ENCODE measurements at places on chromosomes 4 and X.

- DNase-seq, result no peak
Measured at GRCh38 chrX:13750204-13750603, 15.7 kb downstream of the OFD1 start.

DNA sequence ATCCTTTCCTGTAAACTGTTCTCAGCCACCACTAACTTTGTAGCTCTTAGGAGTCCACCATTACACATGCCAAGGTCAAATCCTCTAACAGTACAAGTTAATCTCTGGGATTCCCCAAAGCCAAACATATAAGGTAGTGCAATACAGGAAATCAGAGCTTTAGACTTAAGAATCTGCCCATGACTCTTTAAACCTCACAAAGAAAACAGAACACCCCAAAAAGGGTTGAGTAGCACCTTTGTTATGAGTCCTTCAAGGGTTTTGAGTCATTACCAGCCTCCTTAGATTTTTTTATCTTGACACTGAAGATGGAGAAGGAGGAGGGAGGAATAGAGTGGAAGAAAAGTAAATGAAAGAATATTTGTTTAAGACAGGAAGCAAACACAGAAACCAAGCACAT, 243.9 kb upstream of the SPANXN1 start:
- no peak for DNase-seq

DNA sequence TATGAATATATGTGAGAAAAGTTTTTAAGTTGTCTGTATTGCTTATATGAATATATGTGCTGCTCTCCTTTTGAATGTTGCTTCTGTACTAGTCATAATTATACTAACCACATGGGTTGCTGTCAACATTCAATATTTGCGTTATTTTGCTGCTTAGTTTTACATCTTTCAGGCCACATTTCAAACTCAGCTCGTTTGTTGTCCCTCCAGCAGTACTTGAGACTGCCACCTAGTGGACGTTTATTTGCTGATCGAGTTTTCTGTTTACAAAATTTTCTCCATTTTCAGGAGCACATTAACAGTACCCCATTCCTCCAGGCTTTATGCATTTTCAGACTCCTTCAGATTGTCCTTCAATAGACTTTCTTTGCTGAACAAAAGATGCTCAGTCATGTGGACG, 75.8 kb downstream of the NUDT11 start:
- DNase-seq, result no peak

- DNase-seq, result no peak
Measured at GRCh38 chr4:12933760-12934221, 550.3 kb downstream of the RAB28 start.

GRCh38 chrX:72045552-72046277, 86.0 kb downstream of the RTL5 start:
- no peak for DNase-seq

Data from activated naive CD8-positive, alpha-beta T cell treated with anti-CD3 and anti-CD28 coated beads for 36 hours (primary cell).